ENCODE measurements at places on chromosomes 13 and 19. TPM values are rescaled to one million over a fixed set of nuclear protein-coding genes. Genes with fewer than 3 reads are reported as not detected.

DNA sequence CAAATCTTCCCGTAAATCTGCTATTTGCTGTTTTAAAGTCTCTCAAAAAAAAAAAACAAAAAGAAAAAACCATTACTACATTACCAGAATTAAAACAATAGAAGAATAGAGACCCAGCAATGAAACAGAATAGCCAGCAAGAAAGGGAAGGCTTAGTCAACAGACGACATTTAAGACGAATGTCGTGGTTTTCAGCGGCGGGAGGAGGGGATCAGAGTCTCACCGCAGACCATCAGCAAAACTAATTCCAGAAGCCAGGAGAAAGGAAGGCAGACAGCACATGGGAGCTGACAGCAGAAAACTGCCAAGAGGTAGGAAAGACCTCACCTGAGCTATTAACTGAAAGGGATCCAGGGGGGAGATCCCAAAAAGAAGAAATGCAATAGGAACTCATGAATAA, 128.9 kb downstream of the RNF17 start:
- DNase-seq = peak; percentile 14

GRCh38 chr19:42427313-42427712, at the start of gene LIPE:
Gene LIPE, minus strand, starts transcription at chr19:42427388. Its CDS starts 239 bp downstream, at chr19:42427149.
- DNase-seq = no peak

- DNase-seq = no peak
Observed at GRCh38 chr13:37995092-37995491, 125.5 kb upstream of the TRPC4 start.

- DNase-seq = no peak
Observed at GRCh38 chr19:19403373-19403901, 2.0 kb upstream of the GATAD2A start.

DNA sequence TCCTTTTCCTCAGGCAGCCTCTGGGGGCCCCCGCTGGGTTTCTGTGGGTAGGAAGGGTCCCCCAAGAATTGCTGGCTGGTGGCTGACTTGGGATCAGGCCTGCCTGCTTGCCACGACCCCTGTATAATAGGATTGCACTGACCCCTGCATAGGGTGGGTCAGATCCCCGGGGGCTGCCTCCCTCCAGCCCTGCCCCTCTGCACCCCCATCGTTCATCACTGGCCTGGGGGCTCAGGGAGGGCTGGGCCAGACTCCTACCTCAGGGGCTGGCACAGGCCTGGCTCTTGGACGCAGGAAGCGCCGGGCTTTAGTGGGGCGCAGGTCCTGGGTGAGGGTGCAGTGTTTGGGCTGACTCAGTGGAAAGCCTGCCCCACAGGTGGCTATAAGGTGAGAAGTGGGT, 10.6 kb downstream of the NDUFB7 start:
- no peak for DNase-seq

ZNF471 gene
- 11.1 TPM for total RNA-seq

DNA sequence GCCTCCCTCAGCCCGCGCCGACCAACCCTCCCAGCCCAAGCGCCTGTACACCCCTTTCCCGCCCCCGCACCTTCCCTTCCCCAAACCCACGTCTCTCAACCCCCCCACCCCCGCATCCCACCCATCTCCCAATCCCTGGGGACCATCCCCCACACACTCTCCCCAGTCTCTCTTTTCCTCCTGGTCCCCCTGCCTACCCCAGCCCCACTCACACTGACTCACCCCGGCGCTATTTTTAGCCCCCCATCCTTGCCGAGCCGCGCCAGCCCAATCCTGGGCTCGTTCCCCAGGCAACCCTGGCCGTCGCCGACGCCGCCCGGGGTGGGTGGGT, 11.7 kb downstream of the CIC start:
- no peak for DNase-seq

- DNase-seq = no peak
Observed at GRCh38 chr13:50448535-50448998, 394.9 kb downstream of the DLEU7 start.

DNA sequence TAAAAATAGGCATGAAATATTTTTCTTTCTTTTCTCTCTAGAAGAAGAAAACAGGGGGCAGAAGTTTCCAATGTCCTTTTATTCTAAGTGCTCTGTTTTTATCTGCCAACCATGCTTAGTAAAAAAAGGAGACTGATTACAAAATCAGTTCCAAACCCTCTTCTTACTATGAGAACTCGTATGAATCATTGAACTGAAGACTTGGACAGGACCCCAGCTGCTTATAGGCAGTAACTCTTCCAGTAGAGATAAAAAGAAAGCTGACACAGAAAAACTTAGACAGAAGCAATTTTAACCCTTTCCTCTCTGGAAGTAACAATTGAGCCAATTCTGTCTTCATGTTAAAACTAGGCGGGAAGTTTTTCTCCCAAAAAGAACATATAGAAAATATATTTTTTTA, 24.5 kb upstream of the FREM2 start:
- DNase-seq = no peak

DNA sequence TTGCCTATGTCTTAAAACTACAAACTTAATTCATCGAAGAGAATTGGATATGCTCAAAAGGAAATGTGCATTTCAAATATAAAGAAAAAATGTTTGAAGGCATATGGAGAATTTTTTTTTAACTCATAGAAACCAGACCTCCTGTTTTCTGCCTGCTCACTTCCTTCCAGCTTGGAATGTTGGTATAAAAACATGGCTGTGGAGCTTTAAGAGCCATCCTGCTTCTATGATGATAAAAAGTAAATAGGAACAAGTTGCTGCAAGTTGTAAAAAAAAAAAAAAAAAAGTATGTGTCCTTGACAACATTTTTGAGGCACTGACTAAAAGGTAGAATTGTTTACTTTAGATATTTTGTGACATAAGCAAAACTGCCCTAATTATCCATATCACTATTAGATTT, 1230.7 kb downstream of the PCDH9 start:
- no peak for DNase-seq

GRCh38 chr13:97460004-97460775, 26.2 kb downstream of the RAP2A start:
- no peak for DNase-seq

- no peak for DNase-seq
Observed at GRCh38 chr13:102799426-102800144, 666 bp downstream of the BIVM start.

NEK5 gene
- total RNA-seq = 0.34 TPM

- DNase-seq = no peak
Observed at GRCh38 chr19:39996218-39996810, 546 bp upstream of the ZNF546 start.

- no peak for DNase-seq
Observed at GRCh38 chr13:76210262-76210661, 574.1 kb downstream of the LMO7 start.

DNA sequence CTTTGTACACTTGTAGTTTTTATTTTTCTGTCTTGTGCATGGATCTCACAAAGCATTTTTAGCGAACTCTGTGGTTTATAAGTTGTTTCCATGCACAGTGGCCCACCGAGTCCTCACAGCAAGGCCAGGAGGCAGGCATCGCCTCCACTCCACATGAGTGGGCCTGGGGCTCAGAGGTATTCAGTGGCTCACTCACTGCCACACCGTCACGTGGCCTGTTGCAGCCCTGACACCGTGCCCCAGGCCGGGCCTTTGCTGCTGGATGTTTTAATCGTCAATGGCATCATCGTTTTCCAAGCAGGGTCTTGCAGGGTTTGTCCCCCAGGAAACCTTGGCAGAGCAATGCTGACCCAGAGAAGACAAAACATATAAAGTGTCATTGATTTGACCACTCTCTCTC, 59.8 kb downstream of the SPACA7 start:
- no peak for DNase-seq

- DNase-seq = no peak
Observed at GRCh38 chr13:110414283-110414682, 107.2 kb downstream of the COL4A2 start.

- DNase-seq = no peak
Observed at GRCh38 chr13:26494571-26495195, 62.8 kb upstream of the WASF3 start.

DNA sequence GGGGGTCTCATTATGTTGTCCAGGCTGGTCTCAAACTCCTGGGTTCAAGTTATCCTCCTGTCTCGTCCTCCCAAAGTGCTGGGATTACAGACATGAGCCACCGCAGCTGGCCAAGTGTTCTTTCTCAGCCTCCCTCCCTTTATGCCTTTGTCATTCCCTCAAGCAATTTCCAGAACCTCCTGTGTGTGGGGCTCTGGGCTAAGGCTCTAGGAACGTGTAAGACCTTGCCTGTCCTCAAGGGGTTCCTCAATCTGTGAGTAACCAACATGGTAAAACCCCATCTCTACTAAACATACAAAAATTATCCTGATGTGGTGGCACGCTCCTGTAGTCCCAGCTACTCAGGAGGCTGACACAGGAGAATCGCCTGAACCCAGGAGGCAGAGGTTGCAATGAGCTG, 15.5 kb upstream of the SPACA4 start:
- no peak for DNase-seq

DNA sequence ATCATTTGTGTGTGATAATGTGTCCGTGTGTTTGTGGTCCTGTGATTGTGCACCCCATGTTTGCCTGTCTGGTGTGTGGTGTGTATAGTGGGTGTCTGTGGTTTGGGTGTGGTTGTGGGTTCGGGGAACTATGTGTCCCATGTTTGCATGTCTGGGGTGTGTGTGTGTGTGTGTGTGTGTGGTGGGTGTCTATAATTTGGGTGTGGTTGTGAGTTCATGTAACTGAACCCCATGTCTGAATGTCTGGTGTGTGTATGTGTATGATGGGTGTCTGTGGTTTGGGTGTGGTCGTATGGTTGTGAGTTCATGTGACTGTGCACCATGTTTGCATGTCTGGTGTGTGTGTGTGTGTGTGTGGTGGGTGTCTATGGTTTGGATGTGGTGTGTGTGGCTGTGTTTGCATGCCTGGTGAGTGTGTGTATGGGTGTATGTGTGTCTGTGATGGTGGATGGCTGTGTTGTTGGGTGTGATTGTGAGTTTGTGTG, 11.1 kb upstream of the NFIX start:
- DNase-seq = no peak

- no peak for DNase-seq
Observed at GRCh38 chr13:94824601-94825000, 112.3 kb upstream of the SOX21 start.

Data from esophagus muscularis mucosa (tissue), 4 donors.